Adrenal gland (tissue), 19 donors: ENCODE measurements at places on chromosomes 7 and 10. TPM values are rescaled to one million over a fixed set of nuclear protein-coding genes. Genes with fewer than 3 reads are reported as not detected.
A peak's percentile ranks its signal among the peaks of the same experiment; 100 is the strongest.

Gene ANKRD22
- polyA plus RNA-seq: 0.37 TPM

Gene TET1
- polyA plus RNA-seq: 0.75 TPM

Gene ADAM8
- polyA plus RNA-seq: 7.7 TPM

Gene KIAA1549
- polyA plus RNA-seq: 1.7 TPM

Gene NAT16
- polyA plus RNA-seq: not detected

Gene GFRA1
- 2.1 TPM for polyA plus RNA-seq

Gene C7orf33
- not detected for polyA plus RNA-seq

Gene UPF2
- 24.3 TPM for polyA plus RNA-seq

Gene UCN3
- polyA plus RNA-seq: 0.20 TPM

Gene MCM10
- 1.5 TPM for polyA plus RNA-seq

DNA sequence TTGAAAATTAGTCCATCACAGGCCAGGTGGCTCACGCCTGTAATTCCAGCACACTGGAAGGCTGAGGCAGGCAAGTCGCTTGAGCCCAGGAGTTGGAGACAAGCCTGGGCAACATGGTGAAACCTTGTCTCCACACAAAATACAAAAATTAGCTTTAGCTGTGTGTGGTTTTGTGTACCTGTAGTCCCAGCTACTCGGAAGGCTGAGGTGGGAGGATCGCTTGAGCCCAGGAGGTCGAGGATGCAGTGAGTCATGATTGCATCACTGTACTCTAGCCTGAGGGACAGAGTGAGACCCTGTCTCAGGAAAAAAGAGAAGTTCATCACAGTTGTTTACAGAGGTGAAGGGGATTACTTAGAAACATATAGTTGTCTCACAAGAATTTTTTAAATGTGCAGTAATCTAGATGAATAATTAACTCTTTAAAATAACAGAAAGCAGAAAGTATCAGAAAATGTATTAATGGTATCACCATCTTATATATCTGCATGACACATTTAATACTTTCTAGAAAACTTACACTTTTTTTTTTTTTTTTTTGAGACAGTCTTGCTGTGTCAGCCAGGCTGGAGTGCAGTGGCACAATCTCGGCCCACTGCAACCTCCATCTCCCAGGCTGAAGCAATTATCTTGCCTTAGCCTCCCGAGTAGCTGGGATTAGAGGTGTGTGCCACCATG lies 8.9 kb downstream of the LCOR start:
- no peak for DNase-seq

- DNase-seq: no peak
These were observed 16.5 kb downstream of the SPAM1 start for GRCh38 chr7:123941391-123942180.

DNA sequence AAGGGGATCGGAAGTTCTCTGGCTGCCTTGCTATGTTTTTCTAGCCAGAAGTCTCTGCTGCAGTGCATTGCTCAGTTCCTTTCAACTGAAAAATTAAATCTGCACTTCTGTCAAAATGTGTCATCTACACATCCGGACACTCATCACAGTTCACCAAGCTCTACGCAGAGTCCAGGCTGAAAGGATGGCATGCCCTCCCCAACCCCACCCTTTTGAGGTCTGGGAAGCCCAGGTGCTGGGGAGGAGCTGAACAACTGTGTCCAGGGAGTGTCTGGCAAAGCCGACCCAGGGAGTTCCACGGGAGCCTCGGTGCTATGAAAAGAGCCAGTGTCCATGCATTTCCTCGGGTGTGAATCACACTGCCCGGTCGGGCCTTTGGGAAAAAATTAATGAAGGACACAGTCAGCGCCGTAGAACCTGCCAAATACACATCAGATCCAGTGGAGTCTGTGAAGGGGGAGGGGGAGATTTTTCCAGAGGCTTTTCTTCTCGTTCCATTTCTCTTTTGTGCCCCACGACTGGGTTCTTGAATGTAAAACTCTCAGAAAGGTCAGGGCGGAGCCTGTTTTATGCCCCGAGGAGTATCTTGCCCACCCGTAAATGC lies 757 bp upstream of the PALS2 start:
- DNase-seq: peak; percentile 70

DNA sequence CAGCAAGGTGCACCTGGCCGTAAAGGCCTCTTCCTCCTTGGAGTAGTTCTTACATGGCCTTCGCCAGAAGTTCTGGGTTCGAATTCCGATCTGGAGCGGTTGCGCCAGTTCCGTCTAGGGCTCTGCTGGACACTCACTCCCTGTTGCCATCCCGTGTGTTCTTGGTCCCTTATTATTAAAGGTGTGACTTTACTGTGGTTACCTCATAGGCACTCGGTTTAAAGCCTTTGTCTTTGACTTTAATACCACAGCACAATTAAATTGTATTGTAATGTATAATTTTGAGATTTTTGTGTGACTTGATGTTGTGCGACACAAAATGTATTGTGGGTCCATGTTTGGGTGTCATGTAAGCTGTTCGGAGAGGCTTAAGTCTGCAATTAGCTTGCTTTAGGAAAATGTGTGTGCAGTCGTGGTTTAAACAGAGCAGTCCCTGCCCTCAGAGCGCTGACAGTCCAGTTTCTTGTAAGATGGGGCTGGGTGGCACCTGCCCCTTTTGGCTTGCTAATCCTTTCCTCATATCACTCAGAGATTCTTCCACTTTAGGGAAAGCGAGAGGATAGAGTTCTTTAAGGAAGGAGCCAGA lies 919 bp downstream of the INPP5F start:
- no peak for DNase-seq

GRCh38 chr10:129063212-129063611 lies 403.8 kb upstream of the MGMT start:
- DNase-seq: no peak

DNA sequence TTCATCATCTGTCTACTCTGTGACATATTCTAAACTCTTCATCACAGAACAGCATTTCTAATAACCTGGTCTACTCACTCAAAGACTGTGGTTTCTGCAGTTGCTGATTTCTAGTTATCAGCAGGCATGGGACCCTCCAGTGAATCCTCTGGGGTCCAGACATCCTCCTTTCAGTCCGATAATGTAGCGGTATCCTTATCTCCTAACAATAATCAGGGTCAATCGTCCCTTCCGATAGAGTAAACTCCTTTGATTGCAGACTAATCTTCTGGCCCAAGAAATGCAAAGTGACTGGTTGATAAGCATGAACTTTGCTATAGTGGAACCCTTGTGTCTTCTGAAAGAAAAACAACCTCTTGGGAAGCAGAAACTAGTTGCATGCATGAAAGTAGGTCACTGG lies 1209.8 kb upstream of the CELF2 start:
- DNase-seq: no peak

- no peak for DNase-seq
These were observed 67.9 kb upstream of the CFAP46 start for GRCh38 chr10:133010095-133010842.

GRCh38 chr7:94289071-94289470 lies 105.6 kb upstream of the COL1A2 start:
- peak; percentile 70 for DNase-seq

- DNase-seq: no peak
These were observed 246.1 kb upstream of the PLXDC2 start for GRCh38 chr10:19570120-19570519.

DNA sequence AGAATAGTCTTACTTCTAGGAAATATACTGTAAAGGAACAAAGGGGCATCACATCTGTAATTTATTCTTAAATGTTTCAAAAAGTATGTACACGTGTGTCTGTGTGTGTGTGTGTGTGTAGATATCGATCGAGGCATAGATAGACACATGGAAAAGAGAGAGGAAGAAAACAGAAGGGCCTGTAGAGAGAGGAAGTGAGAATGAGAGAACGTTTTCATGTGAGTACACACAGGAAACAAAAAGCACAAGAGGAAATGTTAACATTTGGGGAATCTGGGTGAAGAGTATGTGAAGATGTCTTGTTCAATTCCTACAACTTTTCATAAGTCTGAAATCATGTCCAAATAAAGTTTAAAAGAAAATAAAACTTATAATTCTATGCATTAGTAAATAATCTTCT lies 286.5 kb upstream of the SORCS1 start:
- no peak for DNase-seq

DNA sequence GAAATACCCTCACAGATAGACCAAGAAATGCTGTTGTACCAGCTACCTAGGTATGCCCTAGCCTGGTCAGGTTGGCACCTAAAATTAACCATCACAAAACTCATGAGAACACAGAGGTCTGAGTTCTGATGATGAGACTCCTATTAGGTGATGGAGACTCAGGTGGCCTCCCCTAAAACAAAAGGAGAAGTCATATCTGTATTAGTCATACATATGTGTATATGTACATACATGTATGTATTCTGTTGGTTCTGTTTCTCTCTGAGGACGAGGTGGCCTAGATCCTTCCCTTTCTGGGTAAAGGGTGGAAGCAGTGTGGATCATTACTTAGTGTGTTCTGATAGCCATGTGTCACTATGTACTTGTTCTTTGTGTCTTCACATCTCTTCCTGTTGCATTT lies 207.2 kb upstream of the PRSS1 start:
- DNase-seq: no peak

- DNase-seq: no peak
These were observed 37.9 kb upstream of the GATAD1 start for GRCh38 chr7:92409357-92409756.

- no peak for DNase-seq
These were observed 127.2 kb downstream of the ARL5B start for GRCh38 chr10:18786478-18786877.

- no peak for DNase-seq
These were observed 69.9 kb upstream of the FOXK1 start for GRCh38 chr7:4612237-4612636.

GRCh38 chr7:117555260-117555659 lies 75.4 kb downstream of the CFTR start:
- no peak for DNase-seq

DNA sequence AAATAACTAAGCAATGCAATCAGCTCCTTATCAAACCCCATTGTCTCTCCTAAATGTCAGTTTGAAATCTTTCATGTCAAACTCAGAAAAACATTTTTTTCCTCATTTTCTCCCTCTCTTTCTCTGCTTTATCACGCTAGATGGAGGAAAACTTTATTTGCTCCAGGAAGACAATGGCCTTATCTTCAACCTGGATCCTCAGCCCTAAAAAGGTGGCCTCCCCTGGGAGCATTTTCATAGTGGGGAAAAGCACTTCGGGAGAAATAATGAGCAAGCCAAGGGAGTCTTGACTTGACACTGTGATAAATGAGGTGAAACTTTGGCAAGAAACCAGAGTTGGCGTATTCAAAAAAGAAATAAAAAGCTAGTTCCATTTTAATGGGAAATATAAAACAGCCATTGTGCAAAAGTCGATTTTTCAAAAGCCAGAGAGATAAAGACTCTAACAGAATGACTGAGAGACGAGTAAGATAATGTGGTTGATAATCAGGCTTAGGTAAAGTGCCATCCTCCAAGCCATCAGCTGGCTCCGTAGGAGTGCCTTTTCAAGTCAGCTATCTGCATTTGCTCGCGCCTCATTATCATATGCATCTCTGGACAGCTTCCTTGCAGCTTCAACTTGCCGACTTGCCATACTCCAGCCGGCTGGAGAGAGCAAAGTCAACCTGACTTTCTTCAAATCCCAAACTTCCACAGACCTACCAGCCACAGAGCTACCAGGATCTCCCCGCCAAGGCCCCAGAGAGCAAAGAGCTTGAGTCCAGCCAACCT lies 19.9 kb downstream of the HABP2 start:
- DNase-seq: no peak

DNA sequence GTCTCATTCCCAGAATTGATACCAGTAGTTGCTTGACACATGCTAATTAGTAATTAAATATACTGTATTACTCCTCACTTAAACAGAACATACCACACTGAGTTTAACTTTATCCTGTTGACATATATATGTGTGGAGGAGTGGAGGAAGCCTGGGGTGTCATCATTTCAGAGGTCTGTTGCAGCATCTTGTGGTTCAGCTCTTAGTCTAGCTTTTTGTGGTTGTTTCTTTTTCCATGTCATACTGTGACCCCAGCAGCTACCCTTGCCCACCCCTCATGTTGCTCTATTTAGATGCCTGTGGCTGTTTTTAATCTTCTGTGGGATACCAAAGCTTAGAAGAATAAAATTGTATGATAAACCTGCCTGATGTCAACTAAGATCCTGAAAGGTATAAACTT lies 875.4 kb downstream of the LRMDA start:
- DNase-seq: no peak

DNA sequence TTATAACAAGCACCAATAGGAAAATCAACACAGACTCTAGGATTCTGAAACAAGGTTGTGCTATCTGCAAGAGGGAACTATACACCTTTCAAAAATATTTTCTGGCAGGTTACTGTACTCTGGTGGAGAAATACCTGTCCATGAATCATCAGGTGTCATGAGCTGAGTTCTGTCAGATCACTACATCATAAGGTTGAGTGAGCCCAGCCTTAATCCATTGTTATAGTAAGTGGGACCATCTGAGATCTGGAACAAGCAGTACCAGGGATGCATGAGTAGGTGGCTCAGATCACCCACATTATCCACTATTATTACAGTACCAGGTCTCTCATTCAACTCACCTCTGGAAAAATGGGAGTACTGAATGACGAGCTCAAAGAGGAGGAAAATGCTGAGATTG lies 212.4 kb downstream of the DGKI start:
- DNase-seq: no peak
